ENCODE measurements at places on chromosomes 7 and 10.
A peak's percentile ranks its signal among the peaks of the same experiment; 100 is the strongest.

DNA sequence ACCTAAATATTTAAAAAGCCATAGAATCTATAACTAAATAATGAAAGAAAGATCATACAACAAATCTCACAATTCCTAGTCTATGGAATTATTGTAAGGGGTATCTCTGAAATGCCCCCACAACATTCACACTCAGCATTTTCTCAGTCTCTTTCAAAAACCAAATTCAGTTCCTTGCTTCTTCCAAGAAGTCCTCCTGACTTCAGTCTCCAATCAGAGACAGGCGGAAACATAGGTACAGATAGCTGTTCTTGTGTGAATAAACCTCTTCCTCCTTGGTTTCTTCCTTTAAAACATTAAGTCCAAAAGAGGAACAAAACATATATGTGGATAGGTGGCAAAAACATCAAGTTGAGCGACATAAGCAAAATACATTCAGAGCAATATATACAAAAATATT lies 13.9 kb upstream of the FBXW4 start:
- DNase-seq, result no peak

DNA sequence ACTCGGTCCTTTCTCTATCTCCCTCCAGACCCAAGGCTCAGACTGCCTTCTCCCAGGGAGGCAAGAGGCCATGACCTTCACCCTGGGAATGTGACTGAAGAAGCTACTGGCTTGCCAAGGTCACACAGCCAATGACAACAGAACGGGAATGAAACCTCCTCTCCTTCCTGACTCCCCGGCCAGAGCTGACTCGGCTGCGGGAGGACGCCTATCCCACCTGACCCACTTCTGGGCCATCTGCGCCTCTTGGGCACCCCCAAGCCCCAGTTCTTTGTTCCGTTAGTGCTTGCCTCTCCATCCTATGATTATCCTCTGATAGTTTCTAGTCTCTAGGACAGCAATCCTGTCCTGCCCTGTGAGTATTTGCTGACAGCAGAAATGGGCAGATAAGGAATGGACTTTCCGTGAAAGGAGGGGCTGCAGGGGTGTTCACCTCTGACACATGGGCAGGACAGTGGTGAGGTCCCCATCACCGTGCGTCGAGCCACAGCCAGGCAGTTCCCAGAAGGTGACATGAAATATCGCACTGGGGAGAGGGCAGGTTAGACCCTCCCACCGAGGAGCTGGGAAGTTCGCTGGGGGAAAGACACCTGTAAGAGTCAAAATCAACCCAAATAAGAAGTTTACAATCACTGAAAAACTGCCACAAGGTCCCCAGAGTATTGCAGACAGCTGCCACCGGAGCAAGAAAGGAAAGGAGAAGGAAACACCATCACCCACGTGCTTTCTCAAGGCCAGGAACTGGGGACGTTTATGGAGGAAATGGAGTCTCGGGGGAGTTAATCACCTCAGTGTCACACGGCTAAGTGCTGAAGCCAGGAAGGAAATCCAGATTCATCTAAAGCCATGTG lies 63.0 kb downstream of the INSIG1 start:
- no peak for DNase-seq

GRCh38 chr10:5813091-5813340 lies 218 bp downstream of the GDI2 start:
- no peak for DNase-seq

DNA sequence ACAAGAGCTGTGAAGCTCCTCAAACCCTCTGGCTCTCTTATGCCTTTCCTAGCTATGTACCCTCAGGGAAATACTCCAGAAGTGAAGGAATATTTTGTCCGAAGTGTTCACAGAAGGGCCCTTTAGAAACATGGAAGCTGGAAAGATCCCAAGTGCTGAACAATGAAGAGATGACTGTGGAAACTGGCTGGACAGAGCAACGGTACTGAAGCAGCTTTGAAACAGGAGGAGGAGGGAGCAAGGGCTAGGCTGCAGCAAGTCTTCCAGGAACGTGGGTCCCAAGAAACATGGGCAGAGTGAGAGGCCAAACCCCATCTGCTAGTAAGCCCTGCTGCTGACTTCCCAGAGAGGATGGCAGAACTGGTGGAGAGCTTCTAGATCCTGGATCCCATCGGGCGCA lies 3.0 kb upstream of the PSAP start:
- DNase-seq, result no peak

- DNase-seq, result peak; percentile 22
These were observed 44.8 kb upstream of the GLCCI1 start for GRCh38 chr7:7923818-7924217.

- DNase-seq, result no peak
These were observed 435.2 kb downstream of the PLXNA4 start for GRCh38 chr7:132141109-132141508.

GRCh38 chr7:100477871-100478267 lies 1.1 kb downstream of the TSC22D4 start:
- DNase-seq, result no peak

- no peak for DNase-seq
These were observed 3.1 kb downstream of the FUOM start for GRCh38 chr10:133354672-133355240.

- DNase-seq, result no peak
These were observed 774.8 kb upstream of the MBL2 start for GRCh38 chr10:53547364-53547763.
